ENCODE measurements at places on chromosomes 3 and 15.

- H3K27ac ChIP-seq, result peak overlapping the region; percentile 96
- no peaks in the 10 kb centered on the region for H3K27me3 ChIP-seq
- no peaks in the 10 kb centered on the region for H3K36me3 ChIP-seq
- DNase-seq, result peak; percentile 53
Measured at GRCh38 chr15:68537506-68537905, 41.3 kb upstream of the CORO2B start.

- no peaks in the 10 kb centered on the region for H3K36me3 ChIP-seq
- no peaks in the 10 kb centered on the region for H3K4me1 ChIP-seq
- H3K27me3 ChIP-seq, result peaks cover 55% of the 10 kb centered on the region
Measured at GRCh38 chr15:51089699-51090453, 4.8 kb downstream of the TNFAIP8L3 start.

DNA sequence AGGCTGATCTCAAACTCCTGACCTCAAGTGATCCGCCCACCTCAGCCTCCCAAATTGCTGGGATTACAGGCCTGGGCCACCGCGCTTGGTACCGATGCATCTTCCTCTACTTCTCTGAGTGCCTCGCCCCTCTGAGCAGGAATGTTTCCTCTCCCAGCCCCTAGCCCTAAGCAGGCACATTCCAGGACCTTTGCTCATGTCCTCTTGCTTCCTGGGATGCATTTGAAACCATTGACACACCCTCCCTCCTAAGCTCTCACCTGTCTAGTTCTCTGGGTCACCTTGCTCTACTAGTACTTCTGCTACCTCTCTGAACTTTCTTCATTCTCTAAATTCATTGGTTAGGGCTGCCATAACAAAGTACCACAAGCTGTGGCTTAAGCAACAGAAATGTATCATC is 17.9 kb upstream of the UACA start:
- H3K36me3 ChIP-seq, result no peaks in the 10 kb centered on the region
- DNase-seq, result no peak
- H3K4me1 ChIP-seq, result peaks cover 20% of the 10 kb centered on the region
- H3K27ac ChIP-seq, result no peak overlapping the region
- no peaks in the 10 kb centered on the region for H3K27me3 ChIP-seq
- H3K4me3 ChIP-seq, result no peak overlapping the region

- no peak overlapping the region for H3K27ac ChIP-seq
- no peaks in the 10 kb centered on the region for H3K36me3 ChIP-seq
- DNase-seq, result peak; percentile 27
- H3K4me1 ChIP-seq, result no peaks in the 10 kb centered on the region
- no peak overlapping the region for H3K4me3 ChIP-seq
- no peaks in the 10 kb centered on the region for H3K27me3 ChIP-seq
Measured at GRCh38 chr3:135125171-135125801, 330.2 kb downstream of the EPHB1 start.
